Activated B cell treated with CpG ODN at 0.5 μM for 24 hours (primary cell): ENCODE measurements at places on chromosomes 16 and 17. TPM values are rescaled to one million over a fixed set of nuclear protein-coding genes. Genes with fewer than 3 reads are reported as not detected.

GRCh38 chr16:56994311-56994710 lies 5.0 kb downstream of the NLRC5 start:
- H3K27me3 ChIP-seq = no peaks in the 10 kb centered on the region
- DNase-seq = no peak
- peaks cover 59% of the 10 kb centered on the region for H3K36me3 ChIP-seq
- peak overlapping the region; percentile 2 for H3K4me3 ChIP-seq
- peak overlapping the region; percentile 30 for H3K27ac ChIP-seq

The TEX2 gene
- 8.1 TPM in 2 replicates for total RNA-seq

DNA sequence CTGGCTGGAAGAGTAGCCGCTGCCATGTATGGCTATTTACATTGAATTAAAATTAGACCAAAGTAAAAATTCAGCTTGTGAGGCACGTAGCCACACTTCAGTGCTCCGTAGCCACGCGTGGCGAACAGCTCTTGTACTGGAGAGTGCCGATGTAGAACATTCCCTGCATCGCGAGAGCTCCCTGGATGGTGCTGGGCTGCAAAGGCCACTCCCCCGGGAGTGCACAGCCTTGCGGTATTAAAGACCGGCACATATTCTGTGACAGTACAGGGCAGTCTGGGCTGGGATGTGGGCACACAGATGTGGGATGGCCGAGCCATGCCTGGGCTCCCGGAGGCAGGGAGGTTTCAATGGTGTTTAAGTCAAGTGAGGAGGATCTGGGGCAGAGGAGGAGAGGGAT lies 102.2 kb downstream of the CMIP start:
- peaks cover 4% of the 10 kb centered on the region for H3K36me3 ChIP-seq
- no peaks in the 10 kb centered on the region for H3K27me3 ChIP-seq
- peaks cover 68% of the 10 kb centered on the region for H3K4me1 ChIP-seq
- DNase-seq = no peak
- peak overlapping the region; percentile 25 for H3K4me3 ChIP-seq
- H3K27ac ChIP-seq = no peak overlapping the region

The SPNS2 gene
- 0.38 TPM in 1 of 2 replicates, not detected in the other for total RNA-seq

The EVPLL gene
- not detected in 2 replicates for total RNA-seq
